Testis (tissue), 5 donors: ENCODE measurements at places on chromosomes 1 and 21. TPM values are rescaled to one million over a fixed set of nuclear protein-coding genes. Genes with fewer than 3 reads are reported as not detected.

GRCh38 chr1:80217377-80217986 lies 1211.0 kb upstream of the ADGRL4 start:
- no peak overlapping the region for H3K27ac ChIP-seq
- H3K36me3 ChIP-seq: no peaks in the 10 kb centered on the region
- H3K4me1 ChIP-seq: no peaks in the 10 kb centered on the region
- H3K4me3 ChIP-seq: no peak overlapping the region

- peak overlapping the region; percentile 55 for H3K27ac ChIP-seq
- DNase-seq: no peak
- peaks cover 11% of the 10 kb centered on the region for H3K4me1 ChIP-seq
- H3K36me3 ChIP-seq: no peaks in the 10 kb centered on the region
- H3K4me3 ChIP-seq: no peak overlapping the region
- H3K27me3 ChIP-seq: no peaks in the 10 kb centered on the region
Observed at GRCh38 chr1:205986292-205986691, 16.9 kb downstream of the RAB7B start.

- no peaks in the 10 kb centered on the region for H3K36me3 ChIP-seq
- H3K4me1 ChIP-seq: no peaks in the 10 kb centered on the region
- no peak overlapping the region for H3K4me3 ChIP-seq
- H3K27ac ChIP-seq: no peak overlapping the region
- no peak for DNase-seq
- no peaks in the 10 kb centered on the region for H3K27me3 ChIP-seq
Observed at GRCh38 chr1:75338616-75339483, 204.7 kb downstream of the LHX8 start.

DNA sequence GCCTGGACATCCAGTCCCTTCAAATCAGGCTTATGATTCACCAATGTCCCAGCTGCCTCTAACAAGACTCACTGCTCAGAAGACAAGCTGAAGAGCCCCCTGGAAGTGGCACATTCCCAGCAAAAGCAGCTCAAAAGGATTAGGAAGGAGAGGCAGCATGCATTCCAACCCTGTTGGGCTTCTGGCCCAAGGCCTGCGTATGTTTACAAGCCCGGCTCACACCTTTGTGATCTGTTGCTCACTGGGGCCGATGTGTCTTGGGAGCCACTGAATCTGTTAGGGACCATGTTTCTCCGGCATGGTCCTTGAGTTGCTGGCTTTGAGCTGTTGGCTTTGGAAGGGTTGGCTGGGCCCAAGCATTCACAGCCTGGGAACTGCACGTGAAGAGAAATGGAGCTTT lies 81.2 kb upstream of the C1orf174 start:
- no peaks in the 10 kb centered on the region for H3K27me3 ChIP-seq
- no peaks in the 10 kb centered on the region for H3K4me1 ChIP-seq
- no peak overlapping the region for H3K27ac ChIP-seq
- DNase-seq: no peak
- H3K4me3 ChIP-seq: no peak overlapping the region

- no peak overlapping the region for H3K27ac ChIP-seq
- H3K4me1 ChIP-seq: peaks cover 9% of the 10 kb centered on the region
- no peak for DNase-seq
- no peaks in the 10 kb centered on the region for H3K36me3 ChIP-seq
Observed at GRCh38 chr21:45108808-45109781, 34.7 kb downstream of the ADARB1 start.

GRCh38 chr1:56795870-56796269 lies 23.3 kb downstream of the FYB2 start:
- no peak overlapping the region for H3K27ac ChIP-seq
- H3K4me3 ChIP-seq: no peak overlapping the region
- H3K36me3 ChIP-seq: no peaks in the 10 kb centered on the region
- peaks cover 7% of the 10 kb centered on the region for H3K4me1 ChIP-seq

DNA sequence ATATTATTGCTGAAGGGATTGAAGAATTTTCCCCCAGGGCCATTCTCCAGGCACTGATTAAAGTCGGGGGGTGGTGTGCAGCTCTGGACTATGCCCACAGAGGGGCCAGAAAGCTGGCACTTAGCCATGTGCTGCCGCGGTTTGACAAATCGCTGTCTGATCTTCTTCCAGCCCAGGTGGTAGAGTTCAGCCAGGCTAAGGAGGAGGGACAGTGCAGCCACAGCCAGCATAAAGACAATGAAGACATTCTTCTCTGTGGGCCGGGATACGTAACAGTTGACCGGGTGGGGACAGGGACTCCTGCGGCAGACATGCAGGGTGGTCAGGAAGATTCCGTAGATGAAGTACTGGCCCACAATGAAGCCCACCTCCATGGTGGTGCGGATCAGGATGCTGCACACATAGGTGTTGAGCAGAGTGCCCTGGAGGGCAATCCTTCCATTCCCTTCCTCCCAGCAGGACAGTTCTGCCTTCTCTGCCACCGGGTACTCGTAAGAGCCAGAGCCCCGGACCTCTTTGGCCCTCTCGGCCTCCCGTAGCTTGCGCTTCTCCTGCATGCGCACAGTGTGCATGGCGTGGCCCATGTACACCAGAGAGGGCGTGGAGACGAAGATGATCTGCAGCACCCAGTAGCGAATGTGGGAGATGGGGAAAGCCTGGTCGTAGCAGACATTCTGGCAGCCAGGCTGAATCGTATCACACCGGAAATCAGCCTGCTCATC lies 1.9 kb downstream of the GJA5 start:
- H3K36me3 ChIP-seq: no peaks in the 10 kb centered on the region
- H3K27me3 ChIP-seq: no peaks in the 10 kb centered on the region
- DNase-seq: peak; percentile 55
- peak overlapping the region; percentile 46 for H3K4me3 ChIP-seq
- no peak overlapping the region for H3K27ac ChIP-seq

DNA sequence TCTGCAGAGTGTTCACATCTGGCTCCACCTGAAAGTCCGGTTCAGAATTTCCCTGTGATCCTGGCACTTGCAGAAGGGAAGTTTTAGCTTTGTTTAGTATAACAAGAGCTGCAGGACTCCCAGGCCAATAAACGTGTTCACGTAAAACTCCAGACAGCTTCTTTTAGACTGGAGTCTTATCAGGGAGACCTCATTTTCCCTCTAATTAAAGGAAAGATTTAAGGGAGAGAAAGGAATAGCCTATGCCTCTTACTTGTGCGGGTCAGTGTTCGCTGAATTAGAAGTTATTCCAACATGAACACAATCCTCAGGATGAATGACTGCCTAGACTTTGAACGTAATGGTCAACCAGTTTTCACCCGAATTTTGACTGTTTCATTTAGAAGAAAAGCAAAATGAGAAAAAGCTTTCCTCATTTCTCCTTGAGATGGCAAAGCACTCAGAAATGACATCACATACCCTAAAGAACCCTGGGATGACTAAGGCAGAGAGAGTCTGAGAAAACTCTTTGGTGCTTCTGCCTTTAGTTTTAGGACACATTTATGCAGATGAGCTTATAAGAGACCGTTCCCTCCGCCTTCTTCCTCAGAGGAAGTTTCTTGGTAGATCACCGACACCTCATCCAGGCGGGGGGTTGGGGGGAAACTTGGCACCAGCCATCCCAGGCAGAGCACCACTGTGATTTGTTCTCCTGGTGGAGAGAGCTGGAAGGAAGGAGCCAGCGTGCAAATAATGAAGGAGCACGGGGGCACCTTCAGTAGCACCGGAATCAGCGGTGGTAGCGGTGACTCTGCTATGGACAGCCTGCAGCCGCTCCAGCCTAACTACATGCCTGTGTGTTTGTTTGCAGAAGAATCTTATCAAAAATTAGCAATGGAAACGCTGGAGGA lies 202.1 kb upstream of the SGIP1 start:
- no peaks in the 10 kb centered on the region for H3K36me3 ChIP-seq
- no peaks in the 10 kb centered on the region for H3K27me3 ChIP-seq
- no peaks in the 10 kb centered on the region for H3K4me1 ChIP-seq
- H3K27ac ChIP-seq: peak overlapping the region; percentile 75

GRCh38 chr21:15823486-15824150 lies 93.8 kb downstream of the USP25 start:
- no peak overlapping the region for H3K4me3 ChIP-seq
- H3K27me3 ChIP-seq: no peaks in the 10 kb centered on the region
- DNase-seq: no peak
- no peaks in the 10 kb centered on the region for H3K4me1 ChIP-seq

DNA sequence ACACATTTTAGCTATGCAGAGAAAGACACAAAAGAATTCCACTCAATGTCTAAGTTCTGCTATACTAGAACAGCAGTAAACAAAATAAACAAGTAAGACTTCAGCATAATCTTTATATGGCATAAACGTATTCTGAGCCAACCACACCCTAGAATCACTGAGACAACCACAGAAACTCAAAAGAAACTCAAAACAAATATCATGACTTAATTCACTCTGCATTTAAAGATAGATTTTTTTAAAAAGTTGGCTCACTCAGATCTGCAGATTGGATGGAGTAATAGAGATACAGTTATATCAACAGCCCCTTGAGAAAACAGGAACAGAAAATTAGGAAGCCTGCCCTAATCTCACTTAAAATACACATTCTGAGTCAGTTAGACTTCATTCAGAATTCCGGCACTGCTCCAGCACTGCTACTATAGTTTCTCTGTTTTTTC lies 95.0 kb downstream of the COL24A1 start:
- no peaks in the 10 kb centered on the region for H3K36me3 ChIP-seq
- H3K4me3 ChIP-seq: no peak overlapping the region
- no peak overlapping the region for H3K27ac ChIP-seq
- no peaks in the 10 kb centered on the region for H3K4me1 ChIP-seq

GRCh38 chr1:121516234-121516967 lies 331.6 kb downstream of the SRGAP2C start:
- no peaks in the 10 kb centered on the region for H3K4me1 ChIP-seq
- H3K27ac ChIP-seq: no peak overlapping the region
- H3K27me3 ChIP-seq: no peaks in the 10 kb centered on the region

DNA sequence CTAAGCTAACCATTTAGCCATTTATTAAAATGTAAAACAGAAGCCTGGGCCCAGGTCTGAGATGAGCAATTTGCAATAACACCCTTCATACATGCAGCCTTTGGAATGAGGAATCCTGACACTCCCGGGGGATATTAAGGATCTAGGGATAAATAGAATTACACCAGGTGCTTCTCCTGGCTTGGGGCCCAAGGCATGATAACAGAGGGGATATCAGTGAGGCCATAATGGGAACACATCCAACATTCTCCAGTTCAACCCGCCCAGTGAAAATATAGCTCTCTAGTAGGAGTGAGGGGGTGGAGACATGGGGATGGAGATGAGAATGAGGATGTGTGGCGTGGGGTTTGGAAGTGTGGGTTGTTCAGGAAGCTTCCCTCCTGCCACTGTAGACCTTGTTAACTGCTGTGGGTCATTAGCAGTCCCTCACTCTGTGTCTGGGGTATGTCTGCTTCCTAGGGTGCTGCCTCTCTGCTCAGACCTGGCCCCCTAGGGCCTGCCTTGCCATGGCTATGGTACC lies 57.9 kb upstream of the KANK4 start:
- H3K27me3 ChIP-seq: no peaks in the 10 kb centered on the region
- no peak overlapping the region for H3K27ac ChIP-seq
- no peak for DNase-seq
- no peak overlapping the region for H3K4me3 ChIP-seq
- no peaks in the 10 kb centered on the region for H3K4me1 ChIP-seq

GRCh38 chr21:43743947-43744346 lies 25.0 kb downstream of the PDXK start:
- peaks cover 18% of the 10 kb centered on the region for H3K4me1 ChIP-seq
- DNase-seq: no peak
- H3K27ac ChIP-seq: no peak overlapping the region
- no peaks in the 10 kb centered on the region for H3K36me3 ChIP-seq

- no peaks in the 10 kb centered on the region for H3K4me1 ChIP-seq
- H3K27ac ChIP-seq: no peak overlapping the region
- H3K36me3 ChIP-seq: no peaks in the 10 kb centered on the region
- no peaks in the 10 kb centered on the region for H3K27me3 ChIP-seq
- DNase-seq: no peak
- no peak overlapping the region for H3K4me3 ChIP-seq
Observed at GRCh38 chr21:19022978-19023377, 619.4 kb upstream of the TMPRSS15 start.

GRCh38 chr1:34681480-34682451 lies 73.1 kb upstream of the GJB5 start:
- no peak overlapping the region for H3K4me3 ChIP-seq
- no peaks in the 10 kb centered on the region for H3K36me3 ChIP-seq
- no peaks in the 10 kb centered on the region for H3K27me3 ChIP-seq
- no peak overlapping the region for H3K27ac ChIP-seq
- no peaks in the 10 kb centered on the region for H3K4me1 ChIP-seq

- no peak overlapping the region for H3K27ac ChIP-seq
- H3K36me3 ChIP-seq: no peaks in the 10 kb centered on the region
- no peaks in the 10 kb centered on the region for H3K4me1 ChIP-seq
- H3K27me3 ChIP-seq: no peaks in the 10 kb centered on the region
Observed at GRCh38 chr1:93649231-93649630, 32.4 kb downstream of the BCAR3 start.

GRCh38 chr1:245279346-245279745 lies 124.6 kb downstream of the KIF26B start:
- no peaks in the 10 kb centered on the region for H3K36me3 ChIP-seq
- no peak overlapping the region for H3K27ac ChIP-seq
- H3K4me1 ChIP-seq: no peaks in the 10 kb centered on the region
- no peak for DNase-seq

DNA sequence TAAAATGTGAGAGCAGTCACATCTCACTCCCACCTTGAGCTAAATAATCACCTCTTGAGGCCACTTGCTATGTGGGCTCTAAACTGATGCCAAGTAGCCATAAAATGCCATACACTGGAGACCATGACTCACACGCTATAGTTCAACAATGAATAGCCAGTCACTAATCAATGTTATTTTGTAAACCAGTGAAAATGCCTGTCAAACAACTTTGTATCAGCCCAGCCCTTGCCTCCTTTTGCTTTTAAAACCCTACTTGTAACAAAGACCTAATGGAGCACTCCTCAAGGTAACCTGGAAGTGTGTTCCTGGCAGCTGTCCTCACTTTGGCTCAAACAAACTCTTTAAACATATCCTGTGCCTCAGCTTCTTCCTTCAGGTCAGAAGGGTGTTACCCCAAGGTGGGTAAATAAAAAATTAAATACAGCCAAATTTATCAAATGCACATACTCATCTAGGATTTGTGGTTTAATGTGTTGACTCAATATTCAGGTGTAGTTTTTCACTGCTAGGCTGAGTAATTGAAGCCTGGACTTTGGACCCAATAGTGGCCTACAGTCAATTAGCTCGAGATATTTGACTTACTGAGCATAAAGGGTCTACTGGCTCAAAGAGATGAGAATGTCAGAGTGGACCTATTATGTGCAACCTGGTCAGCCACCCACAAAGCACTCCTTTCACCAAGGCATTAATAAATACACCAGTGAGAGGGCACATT lies 154.3 kb downstream of the COQ8A start:
- no peaks in the 10 kb centered on the region for H3K27me3 ChIP-seq
- no peaks in the 10 kb centered on the region for H3K4me1 ChIP-seq
- no peak overlapping the region for H3K4me3 ChIP-seq

GRCh38 chr1:36595921-36596320 lies 113.2 kb upstream of the CSF3R start:
- H3K36me3 ChIP-seq: no peaks in the 10 kb centered on the region
- H3K27ac ChIP-seq: no peak overlapping the region
- DNase-seq: no peak
- H3K27me3 ChIP-seq: no peaks in the 10 kb centered on the region

- H3K4me1 ChIP-seq: peaks cover 9% of the 10 kb centered on the region
- H3K4me3 ChIP-seq: peak overlapping the region; percentile 61
- H3K27ac ChIP-seq: no peak overlapping the region
Observed at GRCh38 chr21:41369105-41369919, 7.5 kb downstream of the MX2 start.

- H3K4me3 ChIP-seq: no peak overlapping the region
- H3K4me1 ChIP-seq: no peaks in the 10 kb centered on the region
- no peaks in the 10 kb centered on the region for H3K36me3 ChIP-seq
- no peaks in the 10 kb centered on the region for H3K27me3 ChIP-seq
- no peak for DNase-seq
- H3K27ac ChIP-seq: no peak overlapping the region
Observed at GRCh38 chr1:77263708-77264107, 18.1 kb upstream of the AK5 start.

The HSD3B2 gene
- total RNA-seq: 0.63 TPM

The CNN3 gene
- total RNA-seq: 61.4 TPM

The CNR2 gene
- 0.08 TPM for total RNA-seq
